Kidney (tissue), 22 donors: ENCODE measurements at places on chromosomes 16 and 17. TPM values are rescaled to one million over a fixed set of nuclear protein-coding genes. Genes with fewer than 3 reads are reported as not detected.

- peak; percentile 22 for DNase-seq
Measured at GRCh38 chr17:65039336-65039988, 17.1 kb downstream of the GNA13 start.

- no peak for DNase-seq
Measured at GRCh38 chr16:64470916-64471315, 650.9 kb downstream of the CDH11 start.

GRCh38 chr16:83115491-83116232 is 488.9 kb downstream of the CDH13 start:
- no peak for DNase-seq

GRCh38 chr17:73546114-73546513 is 98.1 kb downstream of the SDK2 start:
- no peak for DNase-seq

DNA sequence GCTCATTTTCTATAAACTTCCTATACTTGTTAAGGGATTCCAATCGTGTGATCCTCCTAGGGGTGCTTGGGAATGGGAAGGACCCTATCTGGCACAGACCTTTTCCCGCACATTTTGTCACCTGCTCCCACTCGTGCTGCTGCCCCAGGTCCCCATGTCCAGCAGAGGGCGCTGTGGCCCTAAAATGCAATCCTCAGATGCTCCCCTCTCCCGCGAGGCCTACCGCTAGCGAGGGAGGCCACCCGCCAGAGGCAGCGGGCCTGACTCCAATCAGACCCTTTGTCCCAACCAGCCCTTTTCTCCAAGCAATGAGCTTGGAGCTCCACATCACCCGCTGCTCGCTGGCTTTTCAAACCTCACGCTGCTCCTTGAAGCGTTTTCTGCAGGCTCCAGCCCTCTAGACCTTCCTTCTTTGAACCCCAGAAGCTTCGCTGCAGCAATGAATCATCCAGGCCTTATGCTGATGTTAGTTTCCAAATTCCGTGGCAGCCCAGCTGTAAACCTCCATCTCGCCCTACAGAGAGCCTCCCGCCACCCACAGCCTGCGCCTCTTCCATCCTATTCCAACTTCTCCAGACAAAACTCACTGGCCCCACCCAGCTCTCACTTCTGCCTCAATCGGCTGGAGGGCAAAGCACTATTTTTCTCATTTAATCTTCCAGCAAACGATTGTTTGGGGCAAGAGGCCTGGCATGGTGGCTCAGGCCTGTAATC is 23.6 kb upstream of the FZD2 start:
- peak; percentile 94 for DNase-seq

GRCh38 chr16:82301146-82301755 is 131.2 kb upstream of the MPHOSPH6 start:
- DNase-seq = no peak

- no peak for DNase-seq
Measured at GRCh38 chr17:49151996-49152395, 19.4 kb downstream of the B4GALNT2 start.

PTX4 gene
- not detected for total RNA-seq

C1QL1 gene
- total RNA-seq = 0.76 TPM

USP31 gene
- 19.7 TPM for total RNA-seq

EFCAB13 gene
- 18.8 TPM for total RNA-seq
